Naive thymus-derived CD4-positive, alpha-beta T cell (primary cell): ENCODE measurements at places on chromosomes 5 and 9. TPM values are rescaled to one million over a fixed set of nuclear protein-coding genes. Genes with fewer than 3 reads are reported as not detected.
A peak's percentile ranks its signal among the peaks of the same experiment; 100 is the strongest.

DNA sequence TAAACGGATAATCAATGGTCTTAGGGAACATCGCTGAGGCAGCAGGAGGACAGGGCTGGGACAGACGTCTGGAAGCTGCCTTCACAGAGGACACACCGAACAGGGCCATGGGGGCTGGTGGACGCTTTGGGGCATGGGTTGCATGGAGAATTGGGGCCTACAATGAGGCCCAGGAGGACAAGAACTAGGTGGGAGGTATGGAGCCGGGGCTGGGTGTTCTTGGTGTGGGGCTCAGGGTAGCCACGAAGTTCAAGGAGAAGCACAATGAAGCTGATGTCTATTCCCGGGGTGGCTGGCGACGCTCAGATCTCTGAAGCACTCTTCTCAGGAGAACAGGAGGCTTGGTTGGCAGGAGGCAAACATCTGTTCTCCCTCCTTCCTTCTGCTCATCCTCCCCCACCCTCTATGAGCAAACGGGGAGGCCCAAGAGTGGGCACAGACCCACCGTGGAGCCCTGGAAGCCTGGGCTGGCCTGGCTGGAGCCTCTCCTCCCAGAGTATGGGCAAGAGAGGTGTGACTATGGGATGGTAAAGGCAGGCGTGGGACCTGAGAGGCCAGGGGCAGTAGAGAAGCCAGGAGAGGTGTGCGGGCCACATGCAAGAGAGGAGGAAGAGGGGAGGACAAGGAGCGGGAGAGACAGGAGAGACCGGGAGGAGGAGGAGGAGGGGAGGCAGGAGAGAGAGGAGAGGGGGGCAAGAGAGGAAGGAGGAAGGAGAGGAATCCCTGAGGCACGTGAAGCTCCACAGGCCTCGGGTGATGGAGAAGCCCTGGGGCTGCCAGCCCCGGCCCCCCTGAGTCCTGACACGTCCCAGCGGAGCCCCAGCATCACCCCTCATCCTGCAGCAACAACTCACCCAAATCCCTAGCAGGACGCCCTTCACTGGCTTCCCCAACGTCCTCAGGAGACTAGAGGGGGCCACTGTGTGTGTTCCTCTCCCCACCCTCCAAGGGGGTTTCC lies 159.1 kb downstream of the OLFM1 start:
- no peak for DNase-seq

GLDC gene
- not detected for polyA plus RNA-seq

STPG3 gene
- not detected for polyA plus RNA-seq

DNA sequence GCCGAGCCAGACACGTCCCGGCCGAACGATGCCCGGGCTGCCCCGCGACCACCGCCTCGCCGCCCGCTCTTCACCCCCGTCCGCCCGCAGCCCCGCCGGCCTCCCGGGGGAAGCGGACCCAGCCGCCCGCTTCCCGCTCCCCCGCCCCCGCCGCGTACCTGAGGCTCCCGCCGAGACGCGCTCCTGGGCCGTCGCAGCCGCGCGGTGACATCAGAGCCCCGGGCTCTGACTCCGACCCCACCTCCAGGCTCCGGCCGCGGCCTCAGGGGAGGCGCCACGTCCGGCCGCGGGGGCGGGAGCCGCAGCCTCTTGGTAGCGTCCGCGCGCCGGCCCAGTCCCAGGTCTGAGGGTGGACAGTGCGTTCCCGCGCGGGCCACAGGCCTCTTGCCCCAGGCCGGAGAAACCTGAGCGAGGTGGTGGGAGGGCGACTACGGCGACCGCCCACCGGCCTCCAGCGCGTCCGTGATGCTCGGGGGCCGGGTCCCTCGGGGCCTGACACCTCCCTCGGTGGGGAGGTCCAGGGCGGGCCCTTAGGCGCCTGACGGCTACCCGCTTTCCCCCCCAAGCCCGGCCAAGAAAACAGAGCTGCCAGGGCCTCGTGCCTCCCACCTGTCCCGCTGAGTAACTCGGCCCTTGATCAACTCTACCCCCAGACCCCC lies at the start of gene SHROOM1:
Gene SHROOM1, minus strand, starts transcription at position 212 of the 659 bp plus-strand sequence. CDS start 4,507 bp downstream, outside the sequence.
- DNase-seq: peak; percentile 52

DNA sequence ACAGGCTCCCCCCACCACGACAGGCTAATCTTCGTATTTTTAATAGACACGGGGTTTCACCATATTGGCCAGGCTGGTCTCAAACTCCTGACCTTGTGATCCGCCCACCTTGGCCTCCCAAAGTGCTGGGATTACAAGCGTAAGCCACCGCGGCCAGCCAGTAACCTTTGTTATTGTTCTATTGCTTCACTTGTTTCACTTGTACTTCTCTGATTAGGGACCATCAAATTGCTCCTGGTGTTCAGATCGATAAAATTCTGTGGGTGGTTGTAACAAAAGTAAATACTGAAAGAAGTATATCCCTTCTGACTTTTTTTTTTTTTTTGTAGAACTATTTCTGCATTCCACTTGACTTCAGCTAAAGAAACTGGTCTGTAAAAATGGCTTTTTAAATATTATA lies 445.5 kb upstream of the CDH10 start:
- DNase-seq: no peak

WDR55 gene
- polyA plus RNA-seq: 10.5 TPM
